ENCODE measurements at places on chromosomes 2 and 18.

DNA sequence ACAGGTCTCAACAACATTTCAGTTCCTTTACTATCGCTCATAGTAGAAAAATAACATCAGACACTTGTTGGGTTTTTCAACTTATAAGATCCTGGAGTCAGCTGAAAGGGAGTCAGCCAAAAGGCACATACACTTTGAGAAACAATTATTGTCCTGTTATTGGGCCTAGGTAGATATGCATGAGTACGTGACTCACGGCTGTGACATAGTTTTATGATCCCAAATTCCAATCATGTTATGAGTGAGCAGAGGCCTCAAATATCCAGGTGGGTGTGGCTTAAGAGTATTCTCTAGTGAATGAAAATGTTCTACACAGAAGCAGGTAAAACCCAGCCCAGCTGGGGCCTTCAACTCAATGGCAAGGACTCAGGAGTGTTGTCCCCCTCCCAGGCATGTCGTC lies 27.2 kb downstream of the SERPINB8 start:
- no peak for DNase-seq

DNA sequence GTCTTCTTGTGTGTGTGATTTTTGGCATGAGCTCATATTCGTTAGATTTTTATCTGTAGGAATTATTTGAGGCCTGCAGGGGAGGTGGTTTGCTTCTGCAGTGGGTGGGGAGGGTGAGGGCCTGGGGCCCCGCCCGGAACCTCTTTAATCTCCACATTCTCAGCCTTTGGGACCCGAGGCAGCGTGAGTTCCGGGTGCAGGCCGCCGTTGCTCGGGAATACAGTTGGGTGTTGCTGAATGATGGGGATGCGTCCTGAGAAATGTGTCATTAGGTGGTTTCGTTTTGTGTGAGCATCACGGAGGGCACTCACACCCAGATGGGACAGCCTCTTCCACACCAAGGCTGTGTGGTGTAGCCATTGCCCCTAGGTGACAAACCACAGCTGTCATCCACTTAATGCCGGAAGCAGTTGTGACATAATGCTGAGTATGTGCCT lies 13.7 kb upstream of the GAL3ST2 start:
- DNase-seq: no peak

- DNase-seq: no peak
These were observed 9.4 kb upstream of the CD302 start for GRCh38 chr2:159807183-159808031.

GRCh38 chr2:46339676-46340459 lies 42.7 kb downstream of the EPAS1 start:
- DNase-seq: no peak

DNA sequence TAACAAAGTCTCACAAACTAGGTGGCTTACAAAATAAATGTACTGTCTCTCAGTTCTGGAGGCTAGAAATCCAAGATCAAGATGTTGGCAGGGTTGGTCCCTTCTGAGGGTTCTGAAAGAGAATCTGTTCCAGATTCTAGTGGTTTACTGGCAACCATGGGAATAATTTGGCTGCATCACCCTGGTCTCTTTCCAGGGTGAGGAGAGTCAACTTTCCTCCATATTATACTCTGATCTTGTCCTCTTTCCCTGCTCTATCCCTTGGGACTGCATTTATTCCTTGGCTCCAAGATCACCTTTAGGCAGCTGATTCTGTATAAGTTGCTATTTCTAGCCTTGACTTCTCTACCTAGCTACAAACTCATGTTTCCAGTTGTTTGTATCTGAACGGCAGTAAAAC lies 35.2 kb downstream of the SLC40A1 start:
- DNase-seq: no peak

DNA sequence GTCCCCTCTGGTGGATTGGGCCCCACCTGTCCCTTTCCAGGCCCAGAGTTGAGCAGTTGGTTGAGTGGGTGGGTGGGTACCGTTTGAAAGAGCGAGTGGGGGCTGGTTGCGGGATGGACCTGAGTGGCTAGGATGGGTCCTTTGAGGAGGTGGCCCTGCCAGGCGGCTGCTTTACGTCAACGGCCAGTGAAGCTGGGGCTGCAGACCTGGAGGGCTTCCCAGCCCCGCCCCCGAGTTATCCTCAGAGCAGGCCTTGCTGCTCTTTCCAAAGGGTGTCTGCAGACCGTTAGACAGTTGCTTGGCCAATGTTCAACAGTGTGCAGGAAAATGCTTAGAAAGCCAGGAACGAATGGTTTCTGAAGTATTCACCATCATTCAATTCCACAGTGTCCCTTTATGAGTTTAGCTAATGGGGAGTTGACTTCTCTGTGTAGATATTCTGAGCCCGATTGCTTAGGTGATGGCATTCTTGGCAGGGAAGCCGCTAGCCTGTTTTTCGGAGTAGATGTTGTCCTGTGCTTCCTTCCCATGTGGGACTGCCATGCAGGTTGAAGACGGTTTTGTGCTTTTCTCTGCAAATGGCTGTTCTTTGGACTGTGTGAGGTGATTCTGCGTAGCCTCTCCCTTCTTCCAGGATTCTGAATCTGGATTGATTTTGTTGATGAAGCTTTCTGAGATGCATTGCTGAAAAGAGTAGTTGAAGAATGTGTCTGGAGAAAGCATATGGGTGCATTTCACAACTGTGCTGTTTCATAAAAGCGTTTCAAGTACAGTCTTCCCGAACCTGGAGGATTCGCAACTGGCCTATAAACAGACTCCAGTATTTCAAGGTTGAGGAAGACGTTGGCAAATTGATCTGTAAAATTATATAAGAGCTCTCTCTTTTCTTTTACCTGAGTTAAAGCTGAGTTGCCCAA lies 45.8 kb downstream of the LDLRAD4 start:
- no peak for DNase-seq

DNA sequence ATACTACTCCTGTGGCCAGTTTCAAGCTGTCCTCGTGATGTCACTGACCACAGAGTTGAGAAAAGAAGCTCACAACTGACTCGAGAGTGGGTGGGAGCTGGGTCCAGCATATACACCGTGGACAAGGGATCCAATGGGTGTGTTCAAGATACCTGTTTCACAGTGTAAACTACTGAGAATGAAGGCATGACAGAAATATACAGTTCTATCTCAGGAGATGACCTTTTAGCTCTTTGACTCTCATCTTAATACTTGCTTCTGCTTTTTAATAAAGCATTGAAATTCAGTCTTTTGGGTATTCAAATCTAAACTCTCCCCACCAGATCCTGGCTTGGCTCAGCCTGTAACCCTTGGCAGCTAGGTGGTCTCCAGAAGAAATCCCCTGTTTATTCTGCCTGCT lies 130.1 kb downstream of the MAP2 start:
- DNase-seq: no peak

- DNase-seq: no peak
These were observed 70.1 kb downstream of the NRP2 start for GRCh38 chr2:205752296-205752820.

GRCh38 chr2:182115258-182115657 lies 129.6 kb downstream of the PPP1R1C start:
- DNase-seq: no peak

GRCh38 chr2:46502291-46502885 lies 23.0 kb downstream of the TMEM247 start:
- DNase-seq: no peak

DNA sequence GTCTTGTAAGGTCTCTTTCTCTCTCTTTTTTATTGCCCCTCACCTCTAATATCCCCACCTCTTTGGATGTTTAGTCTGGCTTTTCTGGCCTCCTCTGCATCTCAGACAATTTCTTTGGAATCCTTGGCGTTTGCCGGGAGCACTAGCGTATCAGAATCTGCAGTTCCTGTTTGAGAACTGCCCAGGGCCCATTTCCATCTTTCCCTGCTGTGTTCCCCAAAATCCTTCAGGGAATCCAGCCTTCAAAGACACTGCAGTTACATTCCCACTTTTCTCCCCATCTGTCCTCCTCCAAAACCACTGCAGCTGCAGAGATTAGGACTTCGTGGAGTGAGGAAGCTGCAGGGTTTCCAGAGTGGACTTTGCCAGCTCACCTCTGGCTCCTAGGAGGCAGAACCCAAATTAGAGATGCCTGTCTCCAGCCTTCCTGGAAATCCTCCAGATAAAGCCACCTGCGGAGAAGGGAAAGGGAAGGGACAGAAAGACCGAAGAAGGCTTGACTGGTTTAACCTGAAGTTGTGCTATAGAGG lies 2.7 kb downstream of the VSNL1 start:
- DNase-seq: no peak

- no peak for DNase-seq
These were observed 82.8 kb downstream of the ZNF516 start for GRCh38 chr18:76412010-76412817.

DNA sequence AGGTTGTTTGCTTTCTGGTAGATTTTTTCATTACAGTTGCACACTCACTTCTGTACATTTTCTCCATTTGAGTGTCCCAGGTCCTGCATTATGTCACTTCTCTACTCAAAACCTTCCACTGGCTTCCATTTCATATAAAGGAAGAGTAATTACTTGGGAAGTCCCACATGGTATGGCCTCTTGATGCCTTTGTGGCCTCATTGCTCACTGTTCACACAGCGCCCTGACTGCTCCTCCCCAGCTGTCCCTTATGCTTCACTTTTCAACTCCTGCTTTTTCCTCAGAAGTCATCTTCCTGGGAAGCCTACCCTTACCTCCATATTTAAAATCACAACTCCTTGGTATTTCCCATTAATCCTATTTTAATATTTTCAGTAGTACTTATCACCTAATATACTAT lies 24.7 kb downstream of the GULP1 start:
- DNase-seq: no peak

GRCh38 chr2:15731213-15731888 lies 139.7 kb downstream of the DDX1 start:
- DNase-seq: no peak

DNA sequence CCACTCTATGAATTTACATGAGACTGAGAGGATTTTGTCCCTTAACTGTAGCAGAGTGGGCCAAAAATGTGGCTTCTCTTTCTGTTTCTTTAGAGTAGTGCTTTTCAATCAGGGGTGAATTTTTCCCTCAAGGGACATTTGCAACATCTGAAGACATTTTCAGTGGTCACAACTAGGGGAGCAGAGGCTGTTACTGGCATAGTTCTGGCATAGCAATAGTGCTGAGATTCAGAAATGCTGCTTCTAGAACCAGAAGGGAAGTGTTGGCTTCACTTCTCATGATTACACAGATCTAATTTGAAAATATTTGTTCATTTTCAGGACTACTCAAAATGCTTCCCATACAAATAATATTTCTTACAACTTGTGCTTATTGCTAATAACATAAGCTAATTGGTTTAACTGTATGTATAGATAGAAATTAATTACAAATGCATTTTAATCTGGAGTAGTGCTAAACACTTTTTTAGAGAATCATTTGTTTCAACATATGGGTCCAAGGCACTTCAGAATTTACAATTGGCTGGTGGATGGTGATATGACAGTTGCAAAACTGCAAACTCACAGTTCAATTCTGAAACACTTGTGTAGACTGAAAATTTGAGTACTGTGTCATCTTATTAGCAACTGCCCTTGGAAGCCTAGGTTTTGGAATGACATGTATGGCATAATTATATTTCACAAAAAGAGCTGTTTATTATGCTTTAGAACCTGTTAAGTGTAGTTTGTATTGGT lies 526.7 kb downstream of the THSD7B start:
- DNase-seq: no peak

GRCh38 chr2:220708366-220708765 lies 863.7 kb downstream of the EPHA4 start:
- DNase-seq: no peak

DNA sequence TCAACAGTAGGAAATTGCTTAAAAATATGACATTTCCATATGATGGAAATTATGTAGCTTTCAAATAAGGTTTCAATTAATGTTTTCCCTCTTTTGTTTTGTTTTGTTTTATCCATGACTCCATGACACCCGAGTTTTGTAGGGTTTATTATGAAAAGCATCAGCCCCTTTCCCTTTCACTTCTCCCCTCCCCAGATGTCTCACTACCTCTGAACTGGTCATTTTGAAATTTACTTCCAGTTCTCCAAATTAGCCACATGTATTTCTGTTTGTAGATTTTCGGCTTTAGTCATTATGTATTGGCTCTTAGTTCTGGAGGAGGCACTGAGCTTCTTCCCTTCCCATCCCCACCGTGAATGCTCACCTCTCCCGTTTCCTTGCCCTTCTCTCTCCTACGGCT lies 18.6 kb upstream of the VPS4B start:
- no peak for DNase-seq

GRCh38 chr18:26574958-26575864 lies 26.9 kb upstream of the KCTD1 start:
- no peak for DNase-seq
